ENCODE measurements at places on chromosomes 3 and 15. TPM values are rescaled to one million over a fixed set of nuclear protein-coding genes. Genes with fewer than 3 reads are reported as not detected.

Gene GOLGA8Q
- 1.3 TPM for total RNA-seq

Gene SLC9C1
- total RNA-seq: 1.5 TPM

Gene UBE3A
- total RNA-seq: 149 TPM

Gene CELF6
- 2.4 TPM for total RNA-seq

Gene CPLX3
- total RNA-seq: not detected

Gene ATP10A
- total RNA-seq: 5.1 TPM

Gene TMEM212
- total RNA-seq: not detected

Gene CFAP100
- 0.93 TPM for total RNA-seq

Gene ATP8B4
- total RNA-seq: 16.1 TPM

Gene SELENOK
- 27.4 TPM for total RNA-seq

Data from metanephros (tissue), 2 donors.